Posterior cingulate gyrus (tissue), 11 donors: ENCODE measurements at places on chromosomes 13 and 19.
A peak's percentile ranks its signal among the peaks of the same experiment; 100 is the strongest.

GRCh38 chr13:34401696-34402095 is 540.4 kb upstream of the NBEA start:
- no peak for DNase-seq

- DNase-seq: no peak
These were observed 14.4 kb downstream of the NFKBID start for GRCh38 chr19:35885904-35886303.

GRCh38 chr13:109917422-109917821 is 131.0 kb upstream of the IRS2 start:
- no peak for DNase-seq

DNA sequence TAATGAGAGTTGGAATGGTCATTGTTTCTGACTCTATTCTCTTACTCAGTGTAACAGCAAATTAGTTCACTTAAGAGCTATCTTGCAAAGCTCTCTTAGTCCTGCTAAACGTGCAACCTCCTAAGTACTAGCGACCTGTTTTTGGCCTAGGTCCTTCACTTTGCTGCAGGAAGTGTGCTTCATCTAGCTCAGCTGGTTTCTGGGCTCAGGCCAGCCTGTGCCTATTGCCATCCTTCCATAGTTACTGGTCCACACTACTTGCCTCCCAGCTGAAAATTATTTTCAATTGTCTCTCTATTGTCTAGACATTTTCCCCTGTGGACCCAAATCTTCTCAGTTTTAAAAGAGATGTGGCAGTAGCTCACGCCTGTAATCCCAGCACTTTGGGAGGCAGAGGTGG is 561.3 kb downstream of the FGF9 start:
- no peak for DNase-seq

DNA sequence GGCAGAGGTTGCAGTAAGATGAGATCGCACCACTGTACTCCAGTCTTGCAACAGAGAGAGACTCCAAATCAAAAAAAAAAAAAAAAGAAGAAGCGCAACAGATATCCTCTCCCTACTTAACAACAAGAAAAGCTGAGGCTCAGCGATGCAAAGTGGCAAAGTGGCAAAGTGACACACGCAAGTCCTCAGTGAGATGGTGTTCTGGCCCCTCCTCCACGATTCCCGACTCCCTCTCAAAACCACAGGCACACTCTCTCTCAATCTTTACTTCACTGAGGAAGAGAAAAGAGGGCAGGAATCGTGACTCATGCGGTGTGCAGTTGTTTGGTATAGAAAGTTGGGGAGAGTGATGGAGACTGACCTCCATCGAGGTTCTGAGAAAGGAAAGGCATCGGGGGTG is 12.6 kb downstream of the FFAR2 start:
- no peak for DNase-seq

DNA sequence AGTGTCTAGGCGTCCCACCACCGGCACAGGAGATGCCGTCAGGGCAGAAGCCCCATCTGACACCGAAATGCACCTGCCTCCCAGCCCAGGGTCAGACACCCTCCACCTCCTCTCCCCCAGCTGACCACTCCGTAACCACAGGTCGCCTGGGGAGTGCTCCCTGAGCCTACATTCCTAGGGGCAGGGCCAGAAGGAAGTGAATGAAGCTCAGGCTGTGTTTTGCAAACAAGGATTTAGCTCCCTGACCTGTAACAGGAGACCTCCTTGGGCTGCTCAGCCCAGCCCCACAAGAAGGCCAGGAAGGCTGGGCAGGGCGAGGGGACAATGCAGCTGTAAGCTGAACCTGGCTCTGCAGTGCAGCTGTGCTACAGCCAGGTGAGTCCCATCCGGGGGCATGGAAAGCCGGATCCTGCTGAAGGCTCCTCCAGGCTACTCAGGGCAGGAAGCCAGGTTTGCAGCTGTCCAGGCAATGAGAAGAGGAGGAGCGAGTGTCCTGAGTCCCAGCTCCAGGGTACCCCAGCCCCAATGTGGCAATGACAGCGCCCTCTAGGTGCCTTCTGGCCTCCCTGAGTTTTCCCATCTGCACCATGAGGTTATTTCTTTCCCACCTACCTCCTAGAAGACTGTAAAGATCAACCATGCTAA is 42.1 kb downstream of the RHPN2 start:
- no peak for DNase-seq

DNA sequence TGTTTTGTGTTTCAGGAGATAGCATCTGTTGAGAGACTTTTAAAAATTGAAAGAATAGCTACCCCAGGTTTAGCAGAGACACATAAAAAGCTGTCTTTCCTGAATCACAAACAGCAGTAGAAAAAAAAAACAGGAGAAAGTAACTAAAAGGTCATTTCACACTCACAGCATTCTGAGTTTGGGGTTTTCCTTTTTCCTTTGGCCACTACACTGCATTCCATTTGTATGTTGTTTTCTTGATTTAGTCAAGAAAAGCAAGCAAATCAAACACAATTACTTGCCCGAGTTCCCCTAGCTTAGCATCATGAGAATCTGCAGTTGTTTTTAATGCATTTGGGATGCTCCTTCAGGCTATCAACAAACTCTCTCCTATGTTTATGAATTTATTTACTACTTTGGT is 161.0 kb downstream of the KCTD12 start:
- no peak for DNase-seq

GRCh38 chr19:4140237-4140711 is 13.2 kb upstream of the CREB3L3 start:
- DNase-seq: peak; percentile 81

DNA sequence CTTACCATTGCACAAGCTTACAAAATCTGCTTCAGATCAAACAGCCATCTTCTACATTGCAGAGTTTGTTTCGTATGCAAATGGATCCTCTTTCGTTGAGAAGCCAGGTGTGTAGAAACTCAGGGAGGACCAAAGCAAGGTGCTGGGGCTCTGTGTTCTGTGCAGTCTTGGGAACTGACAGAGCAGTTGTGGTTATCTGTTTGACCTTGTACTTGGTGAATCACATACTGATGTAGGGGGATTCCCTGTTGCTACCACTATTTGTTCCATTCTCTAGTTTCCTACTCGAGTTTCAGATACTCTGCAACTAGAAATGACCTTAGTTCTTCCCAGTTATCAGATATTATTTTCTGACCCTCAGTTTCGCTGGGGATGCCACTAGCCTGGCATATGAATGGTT is 95.2 kb upstream of the CLDN10 start:
- no peak for DNase-seq

- no peak for DNase-seq
These were observed 2741.4 kb downstream of the PCDH9 start for GRCh38 chr13:64488731-64489130.

DNA sequence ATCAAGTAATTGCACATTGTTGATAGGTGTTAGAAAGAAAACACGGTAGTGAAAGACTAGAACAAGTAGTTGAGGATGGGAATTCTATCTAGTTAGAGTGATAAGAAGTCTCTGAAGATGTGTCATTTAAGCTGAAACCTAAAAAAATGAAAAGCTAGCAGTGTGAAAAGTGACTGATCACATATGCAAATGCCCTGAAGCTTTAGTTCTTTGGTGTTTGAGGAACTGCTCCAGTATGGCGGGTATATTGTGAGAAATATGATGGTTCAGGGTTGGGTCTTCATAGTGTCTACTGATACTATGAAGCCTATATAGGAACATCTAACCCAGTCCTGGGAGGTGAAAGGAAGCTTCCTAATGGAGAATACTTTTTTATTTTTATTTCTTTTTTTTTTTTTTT is 45.0 kb downstream of the GPALPP1 start:
- DNase-seq: no peak

- no peak for DNase-seq
These were observed 1241.5 kb upstream of the MIR17HG start for GRCh38 chr13:90105849-90106496.

DNA sequence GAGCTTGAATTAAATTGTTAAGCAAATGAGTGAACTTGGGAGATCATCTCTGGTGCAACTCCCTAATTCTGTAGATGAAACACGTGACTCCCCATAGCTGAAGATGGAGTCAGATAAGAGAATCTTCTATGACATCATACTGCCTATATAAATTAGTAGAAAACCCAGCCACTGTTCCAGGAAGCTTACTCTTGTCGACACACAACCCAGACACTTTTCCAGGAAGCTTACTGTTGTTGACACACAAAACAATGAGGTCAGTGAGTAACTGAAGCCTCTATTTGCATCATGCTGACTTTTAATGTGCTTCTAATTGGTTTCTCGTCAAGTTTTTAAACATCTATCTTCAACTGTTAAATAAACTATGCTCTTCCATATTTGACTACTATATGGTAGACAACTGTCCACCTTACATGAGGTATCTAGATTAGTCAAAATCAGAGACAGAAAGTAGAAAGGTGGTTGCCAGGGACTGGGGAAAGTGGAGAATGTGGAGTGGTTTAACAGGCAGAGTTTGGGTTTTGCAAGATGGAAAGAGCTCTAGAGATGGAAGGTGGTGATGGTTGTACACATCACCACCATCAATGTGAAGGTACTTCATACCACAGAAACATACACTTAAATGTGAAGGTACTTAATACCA is 168.2 kb downstream of the FGF14 start:
- no peak for DNase-seq

- DNase-seq: no peak
These were observed 606 bp upstream of the STXBP2 start for GRCh38 chr19:7636317-7636690.

DNA sequence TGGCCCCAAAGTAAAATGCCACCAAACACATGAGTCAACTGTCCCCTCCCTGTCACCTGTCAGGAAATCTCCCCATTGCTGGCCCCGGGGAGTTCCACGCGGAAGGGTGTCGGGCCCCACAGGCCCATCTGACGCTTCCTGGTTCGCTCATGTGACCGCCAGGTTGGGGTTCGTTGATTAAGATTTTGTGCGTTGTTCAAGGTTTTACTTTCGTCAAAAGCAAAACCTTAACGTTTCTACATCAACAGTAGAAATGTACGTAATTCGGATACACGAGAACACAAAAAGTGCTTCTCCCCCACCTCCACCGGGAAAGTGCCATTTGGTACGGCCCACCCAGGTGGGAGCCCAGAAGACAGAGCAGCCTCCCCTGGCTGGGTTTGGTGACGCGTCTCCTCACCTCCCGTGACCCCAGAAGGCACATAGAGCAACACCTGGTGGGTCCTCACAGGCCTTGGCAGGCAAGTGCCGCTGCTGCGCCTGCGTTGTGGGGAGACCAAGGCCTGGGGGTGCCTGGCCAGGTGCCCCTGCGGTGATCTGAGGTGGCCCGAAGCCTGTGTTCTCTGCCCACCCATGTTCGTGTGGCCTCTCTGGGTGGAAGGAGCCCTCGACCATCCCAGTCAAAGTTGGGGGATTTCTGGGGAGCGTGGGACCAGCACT is 161.6 kb downstream of the KDM4B start:
- no peak for DNase-seq

DNA sequence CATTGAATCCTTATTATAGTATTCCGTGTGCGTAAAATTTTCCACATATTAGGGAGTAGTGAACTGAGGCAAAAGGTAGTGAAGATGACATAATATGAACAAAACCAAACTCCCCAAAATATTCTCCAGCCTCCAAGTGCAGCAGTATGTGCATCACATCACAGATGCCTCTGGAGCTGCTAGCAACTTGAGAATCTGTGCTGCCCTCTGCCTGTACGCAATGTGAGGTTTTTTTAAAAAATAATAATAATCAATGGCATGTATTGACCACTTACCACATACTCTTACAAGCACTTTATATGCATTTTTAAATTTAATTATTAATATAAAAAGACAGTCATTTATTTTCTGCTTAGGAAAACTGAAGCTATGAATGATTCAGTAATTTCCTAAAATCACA is 583.0 kb upstream of the SPRY2 start:
- no peak for DNase-seq

GRCh38 chr13:32164622-32165268 is 133.2 kb downstream of the FRY start:
- no peak for DNase-seq

- peak; percentile 76 for DNase-seq
These were observed 6.3 kb upstream of the MBD3 start for GRCh38 chr19:1598777-1599459.

DNA sequence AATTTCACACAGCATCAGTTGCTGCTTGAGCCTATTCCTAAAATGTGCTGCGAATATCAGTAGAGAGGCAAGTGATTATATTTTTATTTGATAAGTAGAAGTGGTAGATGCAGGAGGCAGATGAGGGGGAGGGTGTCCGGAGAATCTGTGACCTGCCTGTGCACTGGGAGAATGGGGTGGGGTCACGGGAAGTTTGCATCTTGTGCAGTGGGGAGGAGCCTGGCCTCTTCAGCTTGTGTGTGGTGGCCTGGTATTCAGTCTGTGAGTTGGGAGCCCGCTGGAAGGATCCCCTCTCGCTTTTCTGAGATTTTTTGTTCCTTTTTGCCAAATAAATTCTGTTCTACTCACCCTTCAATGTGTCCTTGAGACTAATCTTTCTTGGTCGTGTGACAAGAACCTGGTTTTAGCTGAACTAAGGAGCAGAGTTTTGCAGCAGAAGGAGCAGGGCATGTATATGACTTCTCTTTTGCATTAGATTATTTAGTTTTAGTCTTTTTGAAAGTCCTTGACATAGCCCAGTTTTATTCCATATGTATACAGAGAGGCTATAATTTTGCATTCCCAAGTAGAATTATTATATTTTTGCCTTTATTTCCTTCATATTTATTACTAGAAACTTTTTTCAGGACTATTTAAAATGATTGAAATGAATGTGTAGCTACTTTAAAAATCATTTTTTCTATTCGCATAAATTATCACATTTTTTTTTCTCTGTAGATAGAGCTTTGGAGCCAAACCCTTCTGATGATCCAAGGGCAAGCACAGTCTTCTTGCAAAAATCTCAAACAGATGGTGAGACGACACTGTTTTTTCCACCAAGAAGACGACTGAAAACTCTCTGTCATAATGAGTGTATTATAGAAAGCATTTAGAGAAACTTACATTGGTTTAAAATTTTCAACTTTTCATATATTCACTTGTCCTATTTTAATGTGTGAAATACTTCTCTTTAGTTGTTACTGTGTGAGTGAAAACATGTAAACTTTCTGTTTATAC is 1257.2 kb downstream of the UQCRFS1 start:
- no peak for DNase-seq

DNA sequence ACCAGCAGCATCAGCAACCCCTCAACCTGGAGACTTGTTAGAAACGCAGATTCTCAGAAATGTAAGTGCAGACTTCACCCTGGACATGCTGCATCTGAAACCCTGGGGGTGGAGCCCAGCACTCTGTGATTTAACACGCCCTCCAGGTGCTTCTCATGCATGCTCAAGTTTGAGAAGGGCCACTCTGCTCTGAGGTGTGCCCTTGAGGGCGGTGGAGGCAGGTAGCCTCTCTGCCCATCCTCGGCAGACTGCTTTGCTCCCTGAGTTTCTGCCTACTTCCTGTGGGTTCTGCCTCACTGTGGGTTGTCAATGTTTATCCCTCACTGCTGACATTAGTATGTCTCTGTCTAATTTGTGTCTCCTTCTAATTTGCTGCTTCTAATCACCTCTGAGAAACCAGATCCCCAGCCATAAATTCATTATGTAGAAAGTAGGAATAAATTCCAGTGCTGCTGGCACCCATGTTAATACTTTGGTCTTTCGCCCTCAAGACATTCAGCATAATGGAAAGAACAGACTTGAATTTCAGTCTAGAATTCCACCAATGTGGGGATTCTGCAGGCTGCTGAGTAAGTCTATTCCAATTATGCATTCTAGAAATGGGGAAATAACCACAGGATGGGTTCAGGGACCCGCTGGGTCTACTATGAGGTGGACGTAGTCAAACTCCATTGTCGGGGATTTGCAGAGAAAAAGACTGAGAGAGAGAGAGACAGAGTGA is 51.3 kb upstream of the CYSLTR2 start:
- DNase-seq: no peak
